ENCODE measurements at places on chromosomes 7 and 10.

GRCh38 chr10:127899766-127900387 is 7.0 kb upstream of the PTPRE start:
- DNase-seq, result no peak

DNA sequence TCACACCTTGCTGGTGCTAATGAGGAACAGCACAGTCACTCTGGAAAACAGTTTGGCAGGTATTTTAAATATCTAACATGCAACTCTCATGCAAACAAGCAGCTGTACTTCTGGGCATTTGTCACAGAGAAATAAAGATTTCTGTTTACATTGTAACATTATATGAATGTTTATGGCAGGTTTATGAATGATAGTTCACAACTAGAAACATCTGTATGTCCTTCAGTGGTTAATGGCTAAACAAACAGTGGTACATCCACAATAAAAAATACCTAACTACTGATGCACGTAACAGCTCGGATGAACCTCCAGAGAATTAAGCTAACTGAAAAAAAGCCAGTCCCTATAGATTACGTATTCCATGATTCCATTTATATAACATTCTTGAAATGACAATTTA is 109.6 kb downstream of the GPR37 start:
- DNase-seq, result no peak

GRCh38 chr7:489876-490275 is 29.8 kb downstream of the PDGFA start:
- DNase-seq, result no peak

DNA sequence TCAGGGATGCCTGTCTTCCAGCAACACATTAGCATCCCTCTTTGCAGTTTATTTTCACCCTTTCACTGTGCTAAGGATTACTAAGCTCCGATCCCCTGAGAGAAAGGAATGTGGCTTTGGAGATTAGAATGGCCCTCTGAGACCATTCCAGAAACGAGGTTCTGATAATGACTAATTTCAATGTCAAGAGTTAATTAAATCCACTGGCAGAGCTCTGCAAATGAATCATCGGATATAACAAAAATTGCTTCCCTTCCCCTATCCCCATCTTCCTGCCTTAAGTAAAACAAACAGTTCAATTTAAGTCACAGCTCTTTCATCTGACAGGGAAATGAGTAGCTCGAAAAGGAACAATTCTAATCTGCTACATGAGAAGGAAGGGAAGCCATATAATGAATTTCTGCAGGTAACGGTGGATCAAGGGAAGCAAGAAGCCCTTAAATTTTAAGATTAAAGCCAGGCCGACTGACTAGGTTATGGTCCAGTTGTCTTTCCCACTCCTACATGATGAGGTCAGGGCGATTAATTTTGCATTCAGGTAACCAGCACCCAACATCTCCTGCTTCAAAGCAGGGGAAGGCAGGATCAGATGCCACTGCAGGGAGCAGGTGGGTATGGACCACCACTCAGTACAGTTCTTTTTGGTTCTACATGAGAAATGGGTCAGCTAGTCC is 50.5 kb downstream of the MALSU1 start:
- DNase-seq, result no peak

- DNase-seq, result no peak
Observed at GRCh38 chr10:114100848-114101741, 57.4 kb downstream of the ADRB1 start.

- no peak for DNase-seq
Observed at GRCh38 chr10:124602121-124602561, 140.5 kb downstream of the LHPP start.

GRCh38 chr7:35975851-35976454 is 175.1 kb downstream of the SEPTIN7 start:
- peak; percentile 73 for DNase-seq

GRCh38 chr7:33760834-33761233 is 144.5 kb upstream of the BMPER start:
- DNase-seq, result peak; percentile 43

GRCh38 chr10:99010286-99010685 is 225.4 kb downstream of the HPSE2 start:
- no peak for DNase-seq

DNA sequence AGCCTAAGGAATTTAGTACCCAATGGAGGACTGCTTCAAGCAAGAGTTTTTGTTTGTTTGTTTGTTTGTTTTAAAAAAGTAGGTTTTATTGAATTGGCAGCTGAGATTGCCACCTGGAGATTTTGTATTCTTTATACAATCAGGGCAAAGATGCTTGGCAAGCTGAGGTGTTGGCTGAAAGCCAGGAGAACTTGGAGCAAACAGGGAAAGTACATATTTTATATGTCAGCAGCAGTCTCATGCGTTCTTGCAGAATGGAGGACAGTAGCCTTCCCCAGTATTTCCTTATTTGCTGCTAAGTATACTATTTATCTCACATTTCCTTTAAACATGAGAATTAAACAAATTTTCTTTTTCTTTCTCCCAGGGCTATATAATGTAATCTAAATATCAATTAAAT is 22.6 kb upstream of the ICA1 start:
- DNase-seq, result no peak

DNA sequence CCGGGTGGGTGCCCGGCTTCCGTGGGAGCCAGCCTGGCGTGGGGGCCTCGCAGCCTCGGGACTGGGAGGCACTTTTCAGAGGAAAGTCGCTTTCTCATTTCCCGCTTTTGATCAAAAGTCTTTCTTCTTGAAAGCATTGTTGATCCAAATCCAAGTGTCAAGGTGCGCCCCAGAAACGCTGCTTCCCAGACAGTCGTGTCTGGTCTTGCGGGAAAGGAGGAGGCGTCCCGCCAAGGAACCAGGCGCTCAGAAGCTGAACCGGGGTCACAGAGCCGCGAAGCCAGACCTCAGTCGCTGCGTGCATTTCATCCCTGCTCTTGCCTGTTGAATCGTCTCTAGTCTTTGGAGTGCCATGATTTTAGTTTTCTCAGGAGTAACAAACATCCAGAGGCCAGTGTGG is 1.1 kb upstream of the BNIP3 start:
- DNase-seq, result no peak

- DNase-seq, result no peak
Observed at GRCh38 chr7:81902536-81902935, 132.7 kb upstream of the HGF start.

DNA sequence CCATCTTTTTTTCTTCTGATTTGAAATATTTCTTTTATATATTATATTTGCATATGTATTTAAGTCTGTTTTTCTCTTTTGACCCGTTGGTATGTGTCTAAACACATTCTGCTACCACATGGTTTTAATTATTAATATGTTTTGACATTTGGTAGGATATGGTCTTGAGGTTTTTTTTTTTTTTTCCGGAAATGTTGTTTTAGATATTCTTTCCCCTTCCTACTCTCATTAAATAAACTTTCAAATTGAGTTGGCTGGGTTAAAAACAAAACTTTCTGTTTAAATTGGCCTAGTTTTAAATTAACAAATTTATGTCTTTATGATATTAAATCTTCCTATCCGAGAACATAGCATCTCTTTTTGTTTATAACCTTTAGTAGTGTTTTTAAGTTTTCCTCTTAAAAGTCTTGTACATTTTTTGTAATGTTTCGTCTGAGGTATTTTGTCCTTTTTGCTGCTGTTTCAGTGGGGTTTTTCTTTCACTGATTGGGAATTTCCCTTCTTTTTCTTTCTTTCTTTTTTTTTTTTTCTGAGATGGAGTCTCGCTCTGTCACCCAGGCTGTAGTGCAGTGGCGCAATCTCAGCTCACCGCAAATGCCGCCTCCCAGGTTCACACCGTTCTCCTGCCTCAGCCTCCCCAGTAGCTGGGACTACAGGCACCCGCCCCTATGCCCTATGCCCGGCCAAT is 25.4 kb downstream of the STAM start:
- DNase-seq, result peak; percentile 29

- DNase-seq, result no peak
Observed at GRCh38 chr10:67923551-67923950, 39.1 kb downstream of the SIRT1 start.

DNA sequence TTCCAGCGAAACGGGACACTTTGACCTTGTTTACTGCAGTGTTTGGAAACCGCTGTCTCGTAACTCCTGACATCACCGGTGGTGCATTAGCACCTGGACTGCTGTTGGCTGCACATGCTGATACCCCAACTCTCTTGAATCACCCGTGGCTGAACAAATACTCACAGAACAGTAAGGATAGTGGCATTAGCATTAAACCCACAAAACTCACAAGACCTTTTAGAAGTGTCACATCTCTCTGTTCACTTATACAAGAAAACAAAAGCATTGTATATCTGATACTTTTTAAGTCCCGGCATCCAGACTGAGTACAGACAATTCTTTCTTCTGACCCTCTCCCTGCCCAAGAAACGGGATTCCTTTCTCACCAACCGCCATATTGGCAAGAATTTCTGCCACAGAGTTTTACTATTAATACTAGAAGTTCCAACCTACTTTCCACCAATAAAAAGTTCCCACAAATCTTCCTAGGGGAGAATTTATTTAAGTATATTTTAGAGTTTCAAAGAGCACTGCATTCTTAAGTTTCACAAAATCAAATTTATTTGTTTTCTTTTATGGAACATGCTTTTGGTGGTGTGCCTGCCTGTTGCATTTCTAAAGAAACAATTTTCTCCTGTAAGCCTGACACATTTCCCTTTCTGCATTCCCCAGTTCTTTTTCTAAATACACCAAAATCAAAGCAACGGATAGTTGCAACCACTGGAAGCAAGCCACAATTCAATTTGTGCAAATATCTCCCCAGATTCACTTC is 208.4 kb upstream of the KLF14 start:
- no peak for DNase-seq

- no peak for DNase-seq
Observed at GRCh38 chr10:109374215-109374614, 549.1 kb downstream of the XPNPEP1 start.

- DNase-seq, result no peak
Observed at GRCh38 chr7:152909683-152910544, 150.4 kb downstream of the ACTR3B start.

- DNase-seq, result no peak
Observed at GRCh38 chr7:68192941-68193340, 1196.3 kb downstream of the TYW1 start.

DNA sequence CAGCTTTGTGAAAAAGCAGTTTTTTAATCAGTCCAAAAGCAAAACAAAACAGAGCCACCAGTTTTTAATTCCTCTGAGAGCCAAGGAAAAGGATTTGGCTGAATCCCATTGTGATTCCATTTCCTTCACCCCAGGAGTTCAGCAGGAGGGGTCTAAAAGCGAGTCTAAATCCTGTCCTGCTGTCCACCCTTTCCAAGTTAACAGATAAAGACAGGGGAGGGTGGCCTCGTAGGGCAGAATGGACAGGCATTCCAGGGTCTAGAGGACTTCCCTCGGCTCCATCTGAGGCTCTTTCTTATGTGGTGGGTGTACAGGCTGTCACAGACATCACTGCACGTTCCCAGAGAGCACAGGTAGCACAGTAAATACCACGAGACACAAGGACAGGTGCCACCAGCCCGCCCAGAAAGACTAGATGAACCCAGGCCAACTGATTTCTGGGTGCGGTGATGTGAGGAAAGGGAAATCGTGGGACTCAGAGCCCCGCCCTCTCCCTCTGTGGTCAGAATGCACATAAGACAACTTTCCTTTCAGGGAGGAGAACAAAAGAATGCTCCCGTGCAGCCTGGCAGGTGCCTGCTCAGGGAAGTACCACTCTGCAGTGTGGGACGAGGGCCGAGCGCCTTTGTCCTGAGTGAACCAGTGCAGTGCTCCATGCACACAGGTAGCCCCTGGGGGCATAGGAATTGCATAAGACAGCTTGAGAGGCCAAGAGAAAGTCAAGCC is 119.7 kb downstream of the ABLIM1 start:
- no peak for DNase-seq

DNA sequence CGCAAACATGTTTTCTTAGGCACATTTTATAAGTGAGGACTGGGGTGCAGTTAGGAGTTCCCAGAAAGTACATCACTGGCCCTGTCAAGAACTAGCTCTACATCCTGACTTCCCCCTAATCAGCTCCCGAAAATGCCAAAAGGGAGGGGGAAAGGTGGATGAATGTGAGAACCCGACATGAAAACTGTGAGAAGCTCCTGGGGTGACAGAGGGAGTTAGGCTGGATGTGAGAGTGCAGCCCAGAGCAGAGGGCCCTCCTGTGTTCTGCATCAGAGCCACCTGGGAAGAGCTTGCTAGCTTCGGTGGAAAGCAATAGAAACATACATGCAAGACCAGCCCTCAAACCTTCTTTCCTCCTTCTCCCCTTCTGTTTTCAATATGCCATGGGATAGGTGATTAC is 30.5 kb upstream of the SEM1 start:
- DNase-seq, result no peak

DNA sequence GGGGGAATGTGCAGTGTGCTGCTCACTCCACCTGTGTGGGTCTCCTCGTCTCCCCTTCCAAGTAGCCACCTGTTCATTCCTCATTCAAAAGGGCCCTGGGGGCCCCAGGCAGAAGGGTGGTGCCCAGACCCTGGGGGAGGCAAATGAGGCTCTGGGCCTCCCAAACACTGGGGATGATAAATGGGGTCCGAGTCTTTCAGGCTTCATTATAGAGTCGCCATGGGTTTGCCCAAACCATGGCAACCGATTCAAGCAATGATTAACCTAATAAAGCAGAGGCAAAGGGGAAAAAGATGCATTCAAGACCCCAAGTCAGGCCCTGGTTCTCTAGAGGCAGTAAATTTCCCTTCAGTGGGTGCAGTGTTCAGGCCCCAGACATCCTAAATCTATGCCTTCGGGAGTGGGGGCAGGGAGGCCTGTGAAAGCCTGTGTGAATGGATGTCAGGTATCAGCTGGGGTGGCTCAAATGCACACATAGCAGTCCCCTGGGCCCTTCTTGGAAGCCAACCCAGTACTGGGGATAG is 10.4 kb downstream of the NEUROG3 start:
- no peak for DNase-seq

DNA sequence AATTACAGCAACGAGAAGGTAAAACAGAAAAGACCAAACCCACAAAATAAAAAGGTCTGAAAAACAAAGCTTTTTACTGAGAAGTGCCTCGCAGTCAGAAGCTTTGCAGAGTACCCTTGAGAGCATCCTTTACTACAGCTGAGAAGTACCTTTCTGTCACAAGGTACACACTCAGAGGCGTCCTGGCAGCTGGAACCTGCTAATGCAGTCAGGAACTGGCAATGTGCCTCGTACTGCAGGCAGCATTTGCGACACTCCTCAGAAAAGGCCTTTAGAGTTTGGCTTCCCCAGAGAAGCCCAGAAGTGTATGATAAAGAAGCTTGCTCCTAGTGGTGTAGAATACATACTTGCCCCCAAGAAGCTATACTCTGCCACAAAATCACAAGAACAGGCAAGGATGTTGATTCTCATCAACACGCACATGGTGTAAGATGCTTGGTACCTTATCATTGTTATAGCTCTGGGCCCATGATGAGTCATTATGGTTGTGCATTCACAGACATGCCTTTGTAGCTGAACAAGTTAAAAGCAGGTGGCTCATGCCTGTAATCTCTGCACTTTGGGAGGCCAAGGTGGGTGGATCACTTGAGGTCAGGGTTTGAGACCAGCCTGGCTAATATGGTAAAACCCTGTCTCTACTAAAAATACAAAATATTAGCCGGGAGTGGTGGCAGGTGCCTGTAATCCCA is 2.0 kb upstream of the GTPBP4 start:
- no peak for DNase-seq

GRCh38 chr10:57222603-57223002 is 861.5 kb upstream of the ZWINT start:
- DNase-seq, result no peak

GRCh38 chr7:84490661-84491060 is 296.1 kb upstream of the SEMA3A start:
- DNase-seq, result no peak
